Activated CD8-positive, alpha-beta T cell treated with anti-CD3 and anti-CD28 coated beads, Interleukin-2, amount 10 ng/mL, durations not matched to agents 7 days and 5 days (primary cell): ENCODE measurements at places on chromosomes 2 and 18. TPM values are rescaled to one million over a fixed set of nuclear protein-coding genes. Genes with fewer than 3 reads are reported as not detected.

GRCh38 chr2:191635333-191636234, 42.4 kb upstream of the NABP1 start:
- DNase-seq: peak; percentile 34

GRCh38 chr2:219198974-219199373, 7.6 kb upstream of the ZFAND2B start:
- no peak for DNase-seq

The ZNF396 gene
- total RNA-seq: 0.32 TPM

The GAREM2 gene
- 2.8 TPM for total RNA-seq

The CFAP65 gene
- total RNA-seq: not detected

- DNase-seq: no peak
These were observed 48.4 kb downstream of the NPPC start for GRCh38 chr2:231877533-231878456.

DNA sequence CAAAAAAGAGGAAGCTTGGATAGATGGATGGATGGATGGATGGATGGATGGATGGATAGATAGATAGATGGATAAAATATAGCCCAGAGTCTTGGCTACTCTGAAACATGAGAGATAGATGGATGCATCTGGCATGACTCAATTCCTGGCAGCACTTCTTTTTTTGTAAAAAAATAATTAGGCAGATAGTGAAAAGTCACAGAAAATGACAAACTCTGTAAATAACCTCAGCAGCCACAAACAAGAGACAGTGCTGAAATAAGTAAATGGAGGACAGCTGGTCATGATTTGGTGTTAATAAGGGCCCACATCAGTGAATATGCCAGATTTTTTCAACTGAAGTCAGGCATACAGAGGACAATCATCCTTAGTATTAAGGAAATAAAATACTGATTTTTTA, 585.0 kb upstream of the GCFC2 start:
- no peak for DNase-seq

DNA sequence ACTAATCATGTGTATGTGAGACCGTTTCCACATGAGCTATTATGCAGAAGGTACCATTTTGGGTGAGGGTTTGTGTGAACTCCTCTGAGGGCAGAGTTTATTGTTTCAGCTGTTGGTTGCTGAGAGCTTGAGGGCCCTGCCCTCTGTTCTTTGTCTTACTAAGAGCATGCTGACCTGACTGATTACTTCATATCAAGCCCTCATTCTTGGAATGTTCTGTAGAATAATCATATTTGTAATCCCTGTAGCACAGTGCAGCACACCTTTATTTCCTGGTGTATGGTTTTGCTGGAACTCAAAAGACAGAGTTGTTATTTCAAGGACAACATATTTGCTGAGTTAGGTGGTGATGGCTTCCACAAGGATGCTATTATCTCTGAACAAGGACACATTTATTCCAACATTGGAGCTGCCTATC, 118.5 kb downstream of the GALNT3 start:
- no peak for DNase-seq

The MYO7B gene
- total RNA-seq: 0.82 TPM

DNA sequence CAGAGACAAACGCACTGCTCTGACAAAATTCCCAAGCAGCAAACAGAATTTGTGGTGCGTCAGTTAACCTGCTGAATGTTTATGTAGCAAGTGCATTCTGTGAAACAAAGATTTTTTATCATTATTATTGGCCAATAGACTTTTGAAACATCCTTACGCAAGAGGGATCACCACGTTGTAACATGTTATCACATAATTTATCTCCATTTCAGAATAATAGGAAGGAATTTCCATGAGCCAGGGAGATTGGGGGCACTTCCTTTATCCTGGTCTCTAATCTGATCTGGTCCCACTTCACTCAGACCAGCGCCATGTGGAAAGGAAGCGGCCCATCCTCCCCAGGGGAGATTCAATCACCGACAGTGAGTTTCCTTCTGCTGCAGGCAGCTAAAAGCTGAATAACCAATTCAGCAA, 166.1 kb downstream of the PID1 start:
- no peak for DNase-seq

The CHMP3 gene
- 39.9 TPM for total RNA-seq

The ALPG gene
- total RNA-seq: not detected

The MOGAT1 gene
- not detected for total RNA-seq
